Right lung (tissue), 10 donors: ENCODE measurements at places on chromosomes 2 and 18. TPM values are rescaled to one million over a fixed set of nuclear protein-coding genes. Genes with fewer than 3 reads are reported as not detected.

Gene ZNF519
- polyA plus RNA-seq = 9.7 TPM

Gene CNGA3
- polyA plus RNA-seq = 0.15 TPM

Gene DPYSL5
- polyA plus RNA-seq = 0.17 TPM

Gene NTSR2
- not detected for polyA plus RNA-seq

Gene ACOXL
- 6.9 TPM for polyA plus RNA-seq

Gene IL36B
- not detected for polyA plus RNA-seq

Gene TEKT4
- 2.8 TPM for polyA plus RNA-seq

Gene AKAIN1
- polyA plus RNA-seq = not detected

Gene RTN4
- 207 TPM for polyA plus RNA-seq

Gene SUMO1
- 172 TPM for polyA plus RNA-seq

Gene STPG4
- polyA plus RNA-seq = 0.73 TPM

Gene SLC38A11
- 1.8 TPM for polyA plus RNA-seq

Gene CXCR1
- polyA plus RNA-seq = not detected

- DNase-seq = no peak
These were observed 3.3 kb downstream of the VPS54 start for GRCh38 chr2:64015898-64016297.

- DNase-seq = no peak
These were observed 10.9 kb downstream of the INO80D start for GRCh38 chr2:206075113-206075512.

DNA sequence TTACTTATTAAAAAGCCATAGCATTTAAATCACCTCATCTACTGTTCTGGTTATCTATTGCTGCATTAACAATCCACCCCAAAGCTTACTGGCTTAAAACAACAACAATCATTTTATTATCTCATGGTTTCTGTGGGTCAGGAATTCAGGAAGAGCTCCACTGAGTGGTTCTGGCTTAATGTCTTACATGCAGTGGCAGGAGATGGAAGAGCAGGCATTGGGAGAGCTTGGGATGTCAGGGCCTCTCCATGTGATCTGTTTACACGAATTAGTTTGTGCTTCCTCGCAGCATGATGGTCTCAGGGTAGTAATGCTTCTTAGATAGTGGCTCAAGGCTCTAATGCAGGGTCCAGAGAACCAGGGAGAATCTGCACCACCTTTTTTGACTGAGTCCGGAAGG is 14.4 kb upstream of the REL start:
- DNase-seq = no peak

GRCh38 chr2:99032001-99032400 is 96.0 kb upstream of the CRACDL start:
- DNase-seq = no peak

GRCh38 chr2:42942214-42942989 is 150.0 kb upstream of the HAAO start:
- DNase-seq = no peak

DNA sequence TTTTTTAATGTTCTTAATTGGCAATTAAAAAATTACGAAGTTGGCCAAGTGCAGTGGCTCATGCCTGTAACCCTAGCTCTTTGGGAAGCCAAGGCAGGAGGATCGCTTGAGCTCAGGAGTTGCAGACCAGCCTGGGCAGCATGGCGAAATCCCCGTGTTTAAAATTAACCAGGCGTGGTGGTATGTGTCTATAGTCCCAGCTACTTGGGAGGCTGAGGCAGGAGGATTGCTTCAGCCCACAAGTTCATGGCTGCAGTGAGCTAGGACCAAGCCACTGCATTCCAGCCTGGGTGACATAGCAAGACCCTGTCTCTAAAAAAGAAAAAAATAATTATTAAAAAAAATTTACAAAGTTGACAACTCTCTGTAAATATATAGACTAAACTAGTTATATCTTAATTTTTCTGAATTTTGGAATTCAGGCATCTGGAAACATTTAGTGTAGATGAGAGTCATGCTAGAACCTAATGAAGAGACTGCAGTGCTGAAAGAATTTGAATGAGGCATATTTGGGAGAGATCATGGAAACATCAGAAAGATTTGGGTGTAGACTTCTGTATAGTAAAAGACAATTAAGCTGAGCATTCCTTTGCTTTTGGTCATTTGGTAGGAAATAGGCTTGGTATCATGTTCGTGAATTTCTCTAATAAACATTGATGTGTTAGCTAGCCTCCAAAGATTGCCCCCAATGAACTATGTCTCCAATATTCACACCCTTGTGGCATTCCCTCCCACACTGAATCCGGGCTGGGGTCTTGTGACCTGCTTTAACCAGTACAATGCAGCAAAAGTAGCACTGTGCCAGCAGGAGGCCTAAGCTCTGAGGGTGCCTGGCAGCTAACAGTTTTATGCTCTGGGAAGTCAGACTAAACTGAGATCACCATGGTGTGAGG is 4.2 kb upstream of the ROCK1 start:
- DNase-seq = no peak

- DNase-seq = no peak
These were observed 139.3 kb downstream of the SPP2 start for GRCh38 chr2:234189786-234190300.

GRCh38 chr2:117931266-117931665 is 82.6 kb downstream of the CCDC93 start:
- no peak for DNase-seq

GRCh38 chr2:231039294-231039664 is 2.0 kb downstream of the C2orf72 start:
- DNase-seq = no peak

DNA sequence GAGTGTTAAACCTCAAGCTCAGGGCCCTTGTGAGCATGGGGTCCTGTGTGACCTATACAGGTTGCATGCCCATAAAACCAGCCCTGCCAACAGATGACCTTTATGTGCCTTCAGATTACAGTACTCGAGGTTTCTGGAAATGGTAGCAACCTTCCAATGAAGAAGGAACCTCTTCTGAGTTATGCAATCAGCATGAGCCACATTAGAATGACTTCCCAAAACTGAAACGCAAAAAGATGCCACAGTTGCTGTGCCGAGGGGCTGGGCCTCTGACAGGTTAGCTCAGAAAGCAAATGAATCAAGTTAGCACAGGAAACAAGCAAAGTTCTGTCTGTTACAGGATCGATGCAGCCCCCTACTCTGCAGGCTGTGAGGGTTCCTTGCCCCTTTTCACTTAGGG is 37.7 kb downstream of the TGFA start:
- no peak for DNase-seq

DNA sequence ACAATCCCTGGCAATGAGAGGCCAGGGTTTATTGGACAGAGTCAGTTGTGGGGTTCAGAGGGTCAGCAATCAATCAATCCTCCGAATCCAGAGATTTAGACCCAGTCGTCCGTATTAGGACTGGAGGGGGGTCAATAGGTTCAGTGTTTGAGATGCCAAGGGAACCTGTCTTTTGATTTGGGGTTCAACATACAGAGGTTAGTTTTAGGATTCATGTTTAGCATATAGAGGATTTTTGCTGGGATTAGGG is 292 bp downstream of the GMPPA start:
- DNase-seq = no peak

GRCh38 chr2:96692094-96692971 is 47.5 kb downstream of the LMAN2L start:
- DNase-seq = no peak

GRCh38 chr18:21179590-21180220 is 62.3 kb upstream of the GREB1L start:
- peak; percentile 47 for DNase-seq

DNA sequence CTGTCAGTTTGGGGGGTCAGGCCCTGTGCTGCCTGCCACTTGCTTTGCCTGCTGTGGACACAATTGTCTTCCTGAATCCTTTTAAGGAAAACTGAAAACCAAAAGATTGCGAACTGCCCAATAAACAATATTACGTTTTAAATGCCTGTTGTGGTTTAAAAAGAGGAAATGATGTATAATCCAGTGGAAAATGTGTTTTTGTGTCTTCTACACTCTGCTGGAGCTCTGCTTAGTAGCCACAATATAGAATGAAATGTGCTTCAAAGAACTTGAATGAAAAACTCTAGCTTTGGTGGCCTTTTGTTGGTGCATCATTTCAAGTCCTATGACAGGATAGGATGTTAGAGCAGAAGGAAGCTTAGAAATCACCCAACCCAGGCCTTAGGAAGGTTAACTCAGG is 23.2 kb upstream of the CABYR start:
- DNase-seq = no peak

GRCh38 chr2:231161252-231161839 is 36.5 kb upstream of the HTR2B start:
- no peak for DNase-seq

- DNase-seq = no peak
These were observed 91.1 kb upstream of the EPB41L5 start for GRCh38 chr2:119921825-119922224.

GRCh38 chr2:40471866-40472265 is 20.0 kb upstream of the SLC8A1 start:
- DNase-seq = no peak

DNA sequence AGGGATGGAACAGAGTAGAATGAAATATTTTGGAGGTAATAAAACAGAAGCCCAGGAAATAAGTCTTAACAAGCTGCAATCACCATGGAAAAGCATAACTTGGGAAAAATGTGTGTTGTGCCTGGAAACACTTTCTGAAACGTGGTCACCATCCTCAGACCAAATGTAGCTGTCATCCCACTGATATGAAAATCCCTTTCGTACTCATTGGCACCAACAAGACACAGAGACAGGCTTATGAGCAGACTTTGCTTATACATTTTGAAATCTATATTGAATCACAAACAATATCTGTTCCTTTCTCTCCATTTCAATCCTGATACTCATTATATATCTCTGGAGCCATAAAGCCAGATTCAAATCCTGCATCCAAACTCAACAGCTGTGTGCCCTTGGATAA is 28.7 kb downstream of the MREG start:
- DNase-seq = no peak

DNA sequence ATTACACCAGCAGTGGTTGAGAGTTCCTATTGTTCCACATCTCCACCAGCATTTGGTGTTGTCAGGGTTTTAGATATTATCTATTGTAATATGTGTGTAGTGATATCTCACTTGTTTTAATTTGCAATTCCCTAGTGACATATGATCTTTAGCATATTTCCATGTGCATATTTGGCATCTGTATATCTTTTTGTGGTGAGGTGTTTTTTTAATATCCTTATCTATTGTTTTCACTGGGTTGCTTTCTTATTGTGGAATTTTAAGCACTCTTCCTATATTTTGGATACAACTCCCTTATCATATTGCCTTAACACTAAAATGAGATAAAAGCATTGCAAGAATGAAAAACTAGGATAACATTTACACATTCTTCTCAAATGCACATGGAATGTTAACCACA is 453.9 kb upstream of the FSIP2 start:
- no peak for DNase-seq

DNA sequence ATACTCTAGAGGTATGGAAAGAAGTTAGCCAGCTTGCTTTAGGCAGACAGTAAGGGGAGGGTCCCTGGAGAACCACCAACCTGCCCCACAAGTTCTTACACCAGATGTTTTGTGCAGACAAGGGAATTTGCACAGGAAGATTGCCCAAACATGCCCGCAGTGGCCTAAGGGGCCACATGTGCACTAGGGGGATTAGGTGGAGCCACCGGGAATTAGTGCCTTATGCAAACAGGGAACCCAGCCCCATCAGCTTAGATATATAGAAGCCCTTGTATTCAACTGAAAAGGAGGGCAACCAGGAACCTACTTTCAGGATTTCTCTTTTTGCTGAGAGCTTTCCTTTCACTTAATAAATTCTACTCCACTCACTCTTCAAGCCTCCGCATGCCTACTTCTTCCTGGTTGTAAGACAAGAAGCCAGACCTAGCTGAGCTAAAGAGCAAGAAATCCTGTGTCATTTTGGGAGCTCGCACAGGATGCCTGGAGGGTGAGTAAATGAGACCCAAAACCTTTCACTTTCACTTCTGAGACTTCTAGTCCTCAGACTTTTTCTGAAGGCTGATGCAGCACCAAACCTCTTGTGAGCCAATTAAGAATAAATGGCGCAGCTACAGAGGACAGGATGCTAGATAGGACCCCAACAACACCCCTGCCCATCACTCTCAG is 146.3 kb downstream of the GCA start:
- DNase-seq = no peak

GRCh38 chr2:61689568-61689967 is 151.4 kb upstream of the XPO1 start:
- no peak for DNase-seq

- DNase-seq = no peak
These were observed 312.2 kb downstream of the LRATD1 start for GRCh38 chr2:14944562-14945346.

GRCh38 chr2:239288237-239288636 is 112.6 kb downstream of the HDAC4 start:
- DNase-seq = no peak

GRCh38 chr2:202035941-202036372 is 2.3 kb downstream of the FZD7 start:
- no peak for DNase-seq

DNA sequence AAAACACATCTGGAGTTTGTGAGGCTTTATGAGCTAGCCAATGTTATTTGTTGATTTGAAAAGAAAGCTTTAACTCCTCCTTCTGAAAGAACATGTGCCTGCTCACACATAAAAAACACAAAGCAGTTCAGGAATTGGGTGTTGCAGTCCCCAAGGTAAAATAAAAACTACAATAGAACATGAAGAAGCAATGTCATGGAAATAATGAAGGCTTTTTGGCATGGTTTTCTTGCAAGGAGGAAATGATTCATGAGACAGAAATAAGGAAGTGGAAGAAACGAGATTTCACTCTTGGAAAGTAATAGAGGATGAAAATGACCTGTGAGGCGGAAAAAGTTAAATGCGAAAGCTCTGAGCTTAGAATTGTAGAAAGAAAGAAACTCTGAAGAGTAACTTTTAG is 81.1 kb downstream of the TRIB2 start:
- no peak for DNase-seq

DNA sequence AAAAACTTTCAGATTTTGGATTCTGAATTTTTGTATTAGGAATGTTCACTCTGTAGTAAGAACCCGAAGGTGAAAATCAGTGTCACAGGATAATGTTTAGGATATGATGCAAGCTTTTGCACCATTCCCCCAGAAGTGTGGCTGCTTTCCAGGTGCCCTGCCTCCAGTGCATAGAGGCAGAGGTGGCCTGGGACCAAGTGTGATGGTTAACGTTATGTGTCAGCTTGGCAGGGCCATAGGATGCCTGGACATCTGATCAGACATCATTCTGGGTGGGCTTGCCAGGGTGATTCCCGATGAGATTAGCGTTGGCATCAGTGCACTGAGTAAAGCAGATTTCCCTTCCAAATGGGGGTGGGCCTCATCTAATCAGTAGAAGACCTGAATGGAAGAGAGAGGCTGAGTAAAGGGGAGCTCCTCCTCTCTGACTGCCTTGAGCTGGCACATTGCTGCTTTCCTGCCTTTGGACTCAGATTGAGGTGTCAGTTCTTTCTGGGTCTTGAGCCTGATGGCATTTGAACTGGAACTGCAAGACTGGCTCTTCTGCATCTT is 177.4 kb upstream of the HS6ST1 start:
- DNase-seq = no peak
